ENCODE measurements at places on chromosomes 1 and 21. TPM values are rescaled to one million over a fixed set of nuclear protein-coding genes. Genes with fewer than 3 reads are reported as not detected.
A peak's percentile ranks its signal among the peaks of the same experiment; 100 is the strongest.

Gene RNF186
- total RNA-seq: not detected

Gene ARTN
- 0.81 TPM for total RNA-seq

Gene HSD3B2
- not detected for total RNA-seq

Gene NMNAT2
- 0.13 TPM for total RNA-seq

Gene CLCA1
- total RNA-seq: not detected

Gene IRF6
- total RNA-seq: 3.7 TPM

Gene KRTAP13-3
- not detected for total RNA-seq

Gene CCDC185
- total RNA-seq: not detected

Gene F3
- total RNA-seq: 4.3 TPM

Gene AMY1B
- total RNA-seq: not detected

DNA sequence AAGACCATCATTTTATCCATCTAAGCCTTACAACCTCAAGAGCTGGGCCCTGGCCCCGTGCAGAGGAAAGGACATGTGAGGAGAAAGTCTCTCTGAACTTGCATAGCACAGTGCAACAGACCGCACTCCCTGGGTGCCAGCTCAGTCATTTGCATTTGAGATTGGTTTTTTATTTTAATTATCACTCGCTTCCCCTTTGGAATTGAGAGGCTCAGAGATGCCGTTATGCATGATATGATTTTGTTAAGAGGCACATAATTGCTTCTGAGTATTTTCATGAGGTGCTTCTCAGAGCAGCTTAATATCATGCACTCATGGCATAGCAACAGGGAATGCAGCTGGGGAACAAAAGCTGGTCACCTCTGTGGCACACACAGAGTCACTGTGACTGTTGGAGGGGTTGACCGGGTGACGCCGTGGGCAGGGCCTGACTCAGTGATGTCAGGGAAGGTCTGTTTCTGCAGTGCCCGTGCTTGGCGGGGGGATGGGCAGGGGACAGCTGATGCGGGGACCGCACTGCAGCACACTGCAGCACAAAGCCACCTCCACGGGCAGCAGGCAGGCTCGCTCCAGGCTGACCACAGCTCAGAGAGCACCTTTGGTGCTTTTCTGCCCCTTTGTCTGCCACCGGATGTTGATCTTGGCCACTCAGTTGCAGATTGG, 43.2 kb upstream of the VAMP3 start:
- no peak for DNase-seq

- DNase-seq: no peak
Observed at GRCh38 chr1:13697738-13698137, 2.2 kb upstream of the PRDM2 start.

- DNase-seq: no peak
Observed at GRCh38 chr1:36531833-36532232, 49.1 kb upstream of the CSF3R start.

- no peak for DNase-seq
Observed at GRCh38 chr21:14492931-14493330, 53.2 kb downstream of the SAMSN1 start.

- DNase-seq: no peak
Observed at GRCh38 chr1:103371234-103371633, 154.3 kb upstream of the RNPC3 start.

DNA sequence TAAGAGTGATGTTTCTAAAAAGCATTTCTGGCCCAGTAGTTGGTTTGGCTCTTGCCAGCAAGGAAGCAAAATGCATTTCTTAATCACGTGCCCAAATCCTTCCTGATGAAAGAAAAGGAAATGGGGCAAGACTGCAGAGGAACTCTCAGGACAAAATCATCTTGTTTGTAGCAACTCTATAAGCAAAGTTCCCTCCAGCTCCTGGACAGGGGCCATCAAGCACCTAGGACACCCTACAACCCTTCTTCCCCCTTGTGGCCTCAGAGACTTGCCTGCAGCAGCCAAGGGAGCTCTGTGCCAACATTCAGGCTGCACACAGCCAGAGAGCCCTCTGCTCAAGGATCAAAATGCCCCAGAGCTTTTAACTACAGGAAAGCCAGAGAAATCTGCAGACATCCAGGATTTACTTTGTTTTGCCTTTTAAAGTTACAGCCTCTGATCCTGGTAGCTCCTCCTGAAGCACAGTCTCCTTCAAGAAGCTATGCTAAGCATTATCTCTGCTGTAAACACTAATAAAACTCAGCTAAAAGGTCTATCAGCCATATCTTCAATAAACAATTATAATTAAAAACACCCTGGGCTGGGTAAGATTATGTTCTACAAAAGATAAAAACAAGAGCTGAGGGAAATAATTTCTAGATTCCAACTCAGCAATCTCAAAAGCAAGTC, 105.0 kb downstream of the KIAA0319L start:
- no peak for DNase-seq

GRCh38 chr1:30734106-30734505, 10.7 kb upstream of the MATN1 start:
- no peak for DNase-seq

GRCh38 chr1:31714442-31715086, 10.7 kb upstream of the COL16A1 start:
- peak; percentile 80 for DNase-seq

GRCh38 chr1:40704817-40705733, 13.6 kb downstream of the NFYC start:
- DNase-seq: no peak

DNA sequence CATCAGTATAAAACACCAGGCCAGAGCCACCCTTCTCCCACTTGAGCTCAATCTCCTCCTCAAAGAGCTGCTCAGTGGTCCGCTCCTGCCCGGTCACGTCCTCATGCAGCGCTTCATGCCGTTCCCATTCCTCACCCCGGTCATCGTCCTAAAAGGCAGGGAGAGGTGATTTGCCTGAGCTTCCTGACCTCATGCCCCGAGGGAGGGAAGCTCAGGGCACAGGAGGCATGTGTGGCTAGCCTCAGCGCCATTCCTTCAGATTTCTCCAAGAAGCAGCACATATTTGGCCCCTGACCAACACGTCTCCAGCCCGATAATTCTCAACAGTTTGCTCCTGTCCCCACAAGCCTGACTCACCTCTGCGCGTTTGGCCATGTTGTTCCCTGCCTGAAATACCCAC, 4.2 kb upstream of the GPN2 start:
- DNase-seq: no peak

GRCh38 chr1:18351735-18352134, 129.0 kb upstream of the KLHDC7A start:
- DNase-seq: no peak

DNA sequence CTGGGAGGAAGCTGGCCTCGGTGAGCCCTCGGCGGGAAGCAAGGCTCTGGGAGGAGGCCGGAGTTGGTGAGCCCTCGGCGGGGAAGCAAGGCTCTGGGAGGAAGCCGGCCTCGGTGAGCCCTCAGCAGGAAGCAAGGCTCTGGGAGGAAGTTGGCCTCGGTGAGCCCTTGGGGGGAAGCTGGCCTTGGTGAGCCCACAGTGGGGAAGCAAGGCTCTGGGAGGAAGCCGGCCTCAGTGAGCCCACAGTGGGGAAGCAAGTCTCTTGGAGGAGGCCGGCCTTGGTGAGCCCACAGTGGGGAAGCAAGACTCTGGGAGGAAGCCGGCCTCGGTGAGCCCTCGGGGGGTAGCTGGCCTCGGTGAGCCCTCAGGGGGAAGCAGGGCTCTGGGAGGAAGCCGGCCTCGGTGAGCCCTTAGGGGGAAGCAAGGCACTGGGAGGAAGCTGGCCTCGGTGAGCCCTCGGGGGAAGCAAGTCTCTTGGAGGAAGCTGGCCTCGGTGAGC, 36.0 kb downstream of the KRTAP10-1 start:
- DNase-seq: peak; percentile 74

- DNase-seq: no peak
Observed at GRCh38 chr1:222107267-222107666, 365.4 kb upstream of the DUSP10 start.

DNA sequence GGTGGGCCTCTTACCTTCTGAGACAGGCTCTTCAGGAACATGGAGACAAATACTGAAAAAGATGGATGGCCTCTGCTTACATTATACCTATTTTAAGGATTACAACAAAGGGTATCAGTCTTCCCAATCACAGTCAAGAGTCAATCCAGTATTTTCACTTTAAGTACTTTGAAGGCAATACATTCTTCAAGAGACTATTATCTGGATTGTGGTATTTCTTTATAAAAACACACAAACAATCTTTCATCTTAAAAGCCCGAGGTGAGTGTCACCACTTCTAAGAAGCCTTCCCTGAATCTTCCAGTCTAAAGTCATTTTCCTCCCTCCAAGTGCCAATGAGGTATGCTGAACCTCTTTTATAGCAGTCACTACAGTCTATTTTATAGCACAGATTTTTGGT, 45.3 kb downstream of the WASF2 start:
- no peak for DNase-seq

DNA sequence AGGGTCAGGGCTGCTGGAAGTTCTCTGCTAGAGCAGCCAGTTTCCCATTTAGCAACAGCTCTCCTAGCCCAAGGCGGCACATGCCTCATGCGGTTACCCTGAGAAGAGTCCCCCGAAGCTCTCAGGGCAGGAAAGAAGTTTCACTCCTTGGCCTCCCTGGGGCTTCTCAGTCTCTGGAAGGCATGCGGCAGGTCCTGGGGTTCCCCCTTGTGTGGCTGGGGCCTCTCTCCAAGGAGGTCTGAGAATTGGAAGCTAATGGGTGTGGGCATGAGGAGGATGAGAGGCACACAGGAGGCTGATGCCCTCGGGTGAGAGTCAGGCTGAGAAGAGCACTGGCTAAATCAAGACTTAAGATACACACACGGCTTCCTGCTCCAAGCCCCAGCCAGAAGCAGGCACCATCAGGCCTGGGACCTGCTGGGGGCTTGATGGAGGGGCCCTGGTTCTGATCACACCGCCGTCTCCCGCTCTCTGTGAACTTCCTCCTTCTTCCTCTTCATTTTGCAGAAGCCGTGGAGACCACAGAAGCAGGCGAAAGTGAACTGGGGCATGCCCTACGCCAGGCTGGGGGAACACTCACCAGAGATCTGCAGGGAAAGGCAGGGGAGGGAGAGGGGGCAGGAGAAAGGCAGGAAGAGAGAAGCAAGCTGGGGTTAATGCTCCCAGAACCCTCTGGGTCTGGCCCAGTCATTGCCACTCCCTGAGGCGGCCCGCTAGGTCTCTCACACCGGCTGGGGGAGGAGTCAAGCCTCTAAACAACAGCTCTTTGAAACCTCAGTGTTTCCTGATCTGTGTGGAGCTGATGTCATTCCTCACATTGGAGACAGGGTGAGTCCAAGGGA, 15.1 kb downstream of the BLACAT1 start:
- DNase-seq: peak; percentile 86

DNA sequence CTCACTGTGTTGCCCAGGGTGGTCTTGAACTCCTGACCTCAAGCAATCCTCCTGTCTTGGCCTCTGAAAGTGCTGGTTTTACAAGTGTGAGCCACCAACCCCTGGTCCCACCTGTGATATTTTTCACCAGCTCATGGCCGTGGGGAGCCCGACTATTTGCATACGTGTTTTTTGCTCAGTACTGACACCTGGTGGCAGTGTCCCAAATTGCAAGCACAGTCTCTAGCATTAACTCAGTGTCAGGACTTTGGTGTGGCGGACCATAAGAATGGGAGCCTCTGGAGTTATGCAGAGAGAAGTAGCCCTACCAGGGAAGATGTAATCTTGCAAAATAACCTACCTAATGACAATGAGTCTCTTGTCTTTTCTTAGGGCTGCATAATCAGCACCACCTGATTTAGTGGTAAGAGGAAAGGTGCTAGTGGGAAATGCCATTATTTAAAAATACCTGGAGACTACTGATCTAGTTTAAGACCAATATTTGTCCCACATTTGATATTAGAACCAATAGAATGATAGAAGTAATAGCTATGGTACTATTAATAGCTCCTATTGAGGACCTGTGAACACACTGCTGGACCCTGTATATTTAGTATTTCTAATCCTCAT, 305.4 kb downstream of the DISC1 start:
- no peak for DNase-seq

DNA sequence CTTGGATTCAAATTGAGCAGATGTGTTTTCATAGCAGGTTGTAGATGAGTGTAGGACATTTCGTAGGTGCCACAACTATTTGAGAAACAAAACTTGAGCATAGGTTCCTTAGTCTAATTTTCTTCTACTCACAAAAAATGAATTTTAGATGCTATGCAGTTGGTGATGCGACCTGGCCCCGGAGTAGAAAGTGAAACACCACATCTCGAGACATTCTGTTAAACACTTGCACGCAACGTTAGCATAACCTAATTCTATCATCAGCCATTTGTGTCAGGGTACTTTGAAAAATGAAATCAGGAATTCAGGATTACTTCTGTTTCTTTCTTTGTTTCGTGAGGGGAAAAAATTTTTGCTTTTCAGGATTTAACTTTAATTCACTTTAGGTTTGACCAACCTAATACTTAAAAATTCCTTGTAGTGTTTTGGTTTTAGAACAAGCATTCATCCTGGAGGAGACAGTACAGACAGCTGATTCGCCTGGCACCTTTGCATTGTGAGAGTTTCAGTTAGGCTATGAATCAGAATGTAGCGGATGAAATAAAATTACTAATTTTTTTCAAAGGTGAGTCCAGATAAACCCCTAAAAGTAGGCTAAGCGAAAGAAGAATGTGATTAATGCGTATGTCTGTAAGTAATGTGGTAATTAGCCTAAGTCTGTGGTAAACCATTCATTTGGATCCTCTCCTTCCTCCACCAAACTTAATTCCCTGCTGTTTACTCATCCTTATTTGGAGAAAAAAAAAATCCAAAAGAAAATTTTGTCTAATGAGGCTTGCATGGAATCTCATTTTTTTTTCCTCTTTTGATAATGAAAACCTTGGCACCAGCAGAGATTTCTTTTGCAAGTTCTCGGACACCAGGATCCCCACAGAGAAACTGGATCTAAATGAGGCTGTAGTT, 44.9 kb downstream of the MAP3K21 start:
- DNase-seq: no peak

GRCh38 chr1:185338719-185339622, 21.9 kb upstream of the IVNS1ABP start:
- peak; percentile 83 for DNase-seq

DNA sequence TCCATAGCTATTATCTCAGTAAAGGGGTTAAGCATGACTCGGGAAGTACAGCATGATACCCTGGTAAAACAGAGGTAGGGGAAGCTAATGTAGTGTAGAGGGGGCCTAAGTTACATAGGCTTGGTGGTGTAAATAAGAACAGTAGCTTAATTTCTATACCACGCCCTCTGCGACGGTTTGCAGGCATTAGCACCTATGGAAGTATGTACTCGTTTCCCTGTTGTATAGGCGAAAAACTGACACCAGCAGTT, 470 bp upstream of the NAXE start:
- DNase-seq: no peak

DNA sequence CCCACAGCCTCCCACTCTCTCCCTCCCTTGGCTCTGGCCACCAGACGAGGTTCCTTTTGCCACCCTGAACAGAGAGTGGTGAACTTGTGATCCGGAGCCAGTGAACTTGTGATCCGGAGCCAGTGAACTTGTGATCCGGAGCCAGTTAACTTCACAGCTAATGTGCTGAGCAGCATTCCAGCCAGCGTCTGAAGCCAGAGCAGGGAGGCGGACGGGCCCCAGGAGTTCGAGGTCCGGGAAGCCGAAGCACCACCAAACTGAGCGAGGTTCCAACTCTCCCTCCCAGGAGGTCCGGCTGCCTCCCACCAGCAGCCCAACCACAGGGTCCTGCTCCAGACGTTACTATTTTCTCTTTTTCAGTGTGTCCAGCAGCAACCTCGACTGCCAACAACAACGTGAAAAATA, 85.8 kb downstream of the SYF2 start:
- no peak for DNase-seq
